Right renal cortex interstitium (tissue), 3 donors: ENCODE measurements at places on chromosomes 3 and 15. TPM values are rescaled to one million over a fixed set of nuclear protein-coding genes. Genes with fewer than 3 reads are reported as not detected.

The KY gene
- 1.4 TPM for polyA plus RNA-seq

The PLCH1 gene
- polyA plus RNA-seq: 10.7 TPM

The MYNN gene
- 31.5 TPM for polyA plus RNA-seq

The C3orf38 gene
- 30.1 TPM for polyA plus RNA-seq

DNA sequence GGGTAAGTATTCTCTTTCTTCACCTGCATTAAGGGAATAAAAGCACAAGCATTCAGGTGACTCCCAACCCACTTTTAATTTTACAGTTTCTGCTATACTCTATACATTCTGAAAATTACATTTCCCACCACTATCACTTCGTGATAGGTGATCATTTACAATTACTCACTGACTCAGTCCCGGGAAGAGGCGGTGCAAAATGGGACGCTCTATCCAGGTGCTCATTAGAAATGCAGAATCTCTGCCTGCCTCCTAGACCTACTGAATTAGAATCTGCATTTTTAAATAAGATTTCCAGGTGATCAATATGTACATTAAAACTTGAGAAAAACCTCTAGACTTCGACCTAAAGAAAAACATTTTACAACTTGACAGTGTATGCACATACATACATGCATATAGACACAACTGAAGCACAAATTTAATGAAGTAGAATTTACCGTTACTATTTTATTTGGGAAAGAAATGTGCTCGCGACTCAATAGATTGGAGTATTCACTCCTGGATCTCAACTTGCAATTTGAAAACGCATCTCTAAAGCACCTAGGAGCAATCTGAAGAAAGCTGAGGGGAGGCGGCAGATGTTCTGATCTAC lies 598 bp upstream of the TGFBR2 start:
- DNase-seq: no peak

- peak; percentile 64 for DNase-seq
These were observed 29.3 kb downstream of the RFTN1 start for GRCh38 chr3:16484216-16484615.

- no peak for DNase-seq
These were observed 534.2 kb downstream of the ZIC1 start for GRCh38 chr3:147943265-147943945.

DNA sequence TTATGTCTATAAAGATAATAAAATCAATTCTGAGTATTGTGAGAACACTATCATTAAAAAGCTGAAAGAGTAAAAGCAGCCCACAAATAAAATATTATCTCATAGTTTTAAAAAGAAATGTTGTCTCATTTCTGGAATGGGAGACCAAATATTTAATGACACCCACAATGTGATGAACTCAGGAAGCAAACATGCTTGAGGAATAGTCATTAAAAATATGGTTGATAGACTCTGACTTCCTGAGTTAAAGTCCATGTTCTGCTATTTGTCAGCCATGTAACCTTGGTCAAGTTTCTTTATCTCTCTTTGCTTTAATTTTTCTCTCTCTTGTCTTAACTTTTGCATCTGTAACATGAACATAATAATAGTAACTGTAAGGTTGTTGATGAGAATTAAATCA lies 35.5 kb upstream of the CHMP2B start:
- DNase-seq: no peak

DNA sequence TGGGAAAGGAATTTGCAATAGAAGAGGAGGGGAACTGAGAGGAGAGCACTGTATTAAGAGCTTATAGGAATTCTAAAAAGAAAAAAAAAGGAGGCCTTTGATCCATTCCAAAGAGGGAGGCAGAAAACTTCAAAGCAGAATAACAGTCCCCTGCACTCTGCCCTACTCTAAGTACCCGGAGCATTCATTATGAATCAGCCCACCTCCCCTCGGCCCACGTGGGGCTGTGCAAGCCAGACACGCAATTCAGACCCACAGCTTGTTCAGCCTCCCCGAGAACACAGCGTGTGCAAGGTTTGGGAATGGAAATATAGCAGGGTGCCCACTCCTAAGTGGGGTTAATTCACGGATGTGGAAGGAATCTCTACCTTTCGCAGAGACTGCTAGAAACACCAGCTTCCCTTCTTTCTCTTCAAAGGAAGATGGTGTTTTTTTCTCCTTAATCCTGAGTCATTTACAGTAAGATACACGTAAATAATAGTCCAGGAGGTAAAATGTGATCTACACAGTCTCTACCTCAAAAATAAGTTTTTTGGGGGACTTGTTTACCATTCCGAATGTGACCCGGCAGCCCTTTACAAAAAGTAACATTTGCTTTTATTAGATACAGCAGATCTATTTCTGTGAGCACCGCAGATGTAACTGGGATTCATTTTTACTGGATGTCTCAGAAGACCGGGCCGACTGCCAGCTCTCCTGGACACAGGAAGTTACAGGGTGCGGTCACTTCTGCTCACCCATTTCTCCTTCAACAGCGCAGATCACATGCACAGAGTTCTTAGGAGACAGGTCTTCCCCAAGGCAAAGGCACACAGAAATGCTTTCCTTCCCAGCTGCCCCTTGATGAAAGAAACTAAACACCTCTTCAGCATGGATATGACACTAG lies 768.5 kb upstream of the CFAP20DC start:
- no peak for DNase-seq

DNA sequence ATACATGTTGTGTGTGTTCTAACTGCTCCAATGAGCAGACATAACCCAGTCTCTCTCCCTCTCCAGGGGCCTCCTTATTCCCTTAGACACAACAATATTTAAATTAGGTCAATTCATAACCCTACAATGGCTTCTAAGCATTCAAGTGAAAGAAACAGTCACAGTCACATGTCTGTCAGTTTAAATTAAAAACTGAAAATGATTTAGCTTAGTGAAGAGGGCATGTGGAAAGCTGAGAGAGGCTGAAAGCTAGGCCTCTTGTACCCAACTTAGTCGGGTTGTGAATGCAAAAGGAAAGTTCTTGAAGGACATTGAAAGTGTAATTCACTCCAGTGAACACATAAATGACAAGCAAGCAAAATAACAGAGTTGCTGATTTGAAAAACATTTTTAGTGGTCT lies 1519.6 kb downstream of the OTOL1 start:
- DNase-seq: no peak

GRCh38 chr15:76038512-76038911 lies 21.3 kb upstream of the TMEM266 start:
- no peak for DNase-seq

- DNase-seq: no peak
These were observed 44.9 kb downstream of the ATP1B3 start for GRCh38 chr3:141921316-141921715.

- no peak for DNase-seq
These were observed 588.8 kb upstream of the BCHE start for GRCh38 chr3:166425900-166426611.

DNA sequence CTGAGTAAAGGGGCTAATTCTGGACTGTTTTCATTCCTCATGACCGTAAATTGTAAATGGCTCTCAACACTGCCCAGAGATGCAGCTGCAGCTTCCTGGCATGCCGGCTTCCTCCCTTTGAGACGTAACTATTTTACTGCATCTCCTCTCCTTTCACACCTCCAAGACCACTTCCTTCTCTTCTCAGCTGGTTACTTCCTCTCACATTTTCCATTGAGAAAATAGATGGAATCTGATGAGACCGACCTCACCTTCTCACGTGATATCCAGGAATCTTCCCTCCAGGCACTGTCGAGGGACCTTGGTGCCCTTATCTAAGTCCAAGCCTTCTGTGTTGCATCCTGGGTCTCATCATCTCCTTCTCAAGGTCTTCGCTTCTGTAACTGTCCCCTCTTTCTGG lies 12.7 kb downstream of the LYSMD4 start:
- DNase-seq: no peak
